ENCODE measurements at places on chromosomes 7 and 10.

DNA sequence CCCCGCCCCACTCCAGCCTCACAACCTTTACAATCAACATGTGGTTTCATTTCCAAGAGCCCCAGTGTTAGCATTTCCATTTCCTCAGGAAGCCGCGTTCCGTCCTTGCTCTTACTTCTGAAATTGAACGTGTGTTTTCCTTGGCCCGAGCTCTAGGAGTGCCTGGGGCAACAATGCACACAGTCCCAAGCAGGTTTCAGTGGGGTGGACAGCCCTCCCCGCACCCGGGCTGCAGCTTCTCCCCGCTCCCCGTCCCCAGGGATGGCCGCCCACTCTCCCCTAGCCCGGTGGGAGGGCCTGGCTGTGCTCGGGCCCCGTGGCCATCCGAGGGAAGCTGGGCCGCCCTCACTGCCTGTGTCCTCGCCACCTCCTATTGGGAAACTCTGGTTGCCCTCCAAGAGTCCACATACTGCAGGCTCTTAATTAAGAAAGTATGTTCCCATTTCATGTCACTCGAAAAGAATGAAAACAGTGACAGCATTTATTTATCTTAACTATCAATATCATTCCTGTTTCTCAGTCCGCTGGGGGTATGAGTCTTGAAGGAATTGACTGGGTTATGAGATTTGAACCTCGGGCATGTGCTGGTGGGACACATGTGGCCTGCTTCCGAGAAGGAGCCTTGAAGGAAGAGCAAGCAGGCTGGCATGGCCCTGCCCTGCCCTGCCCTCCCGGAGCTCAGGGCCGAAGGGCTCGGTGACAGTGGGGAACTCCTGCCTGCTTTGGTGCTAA lies 163.8 kb downstream of the GRK5 start:
- DNase-seq = no peak

GRCh38 chr10:4181081-4181480 lies 396.1 kb upstream of the KLF6 start:
- DNase-seq = no peak

GRCh38 chr10:99836711-99837110 lies 54.3 kb downstream of the ABCC2 start:
- DNase-seq = no peak

GRCh38 chr7:133936074-133936473 lies 191.1 kb upstream of the LRGUK start:
- no peak for DNase-seq

DNA sequence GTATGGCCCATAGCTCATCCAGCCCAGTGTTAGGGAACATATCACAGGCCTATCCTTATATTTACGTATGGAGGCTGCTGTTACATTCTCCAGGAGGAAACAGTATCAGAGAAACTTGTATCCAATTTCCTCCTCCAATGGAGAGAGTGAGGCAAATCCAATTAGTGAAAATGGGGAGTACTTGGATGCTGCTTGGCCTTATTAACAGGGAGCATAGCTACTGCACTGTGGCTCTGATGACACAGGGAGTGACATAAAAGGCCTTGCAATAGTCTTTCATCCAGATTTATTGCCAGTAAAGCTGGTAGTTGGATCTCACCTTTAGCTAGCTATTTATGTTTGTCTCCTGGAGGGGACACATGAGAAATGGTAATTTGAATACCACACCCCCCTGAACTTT lies 313.2 kb upstream of the MTPN start:
- no peak for DNase-seq

DNA sequence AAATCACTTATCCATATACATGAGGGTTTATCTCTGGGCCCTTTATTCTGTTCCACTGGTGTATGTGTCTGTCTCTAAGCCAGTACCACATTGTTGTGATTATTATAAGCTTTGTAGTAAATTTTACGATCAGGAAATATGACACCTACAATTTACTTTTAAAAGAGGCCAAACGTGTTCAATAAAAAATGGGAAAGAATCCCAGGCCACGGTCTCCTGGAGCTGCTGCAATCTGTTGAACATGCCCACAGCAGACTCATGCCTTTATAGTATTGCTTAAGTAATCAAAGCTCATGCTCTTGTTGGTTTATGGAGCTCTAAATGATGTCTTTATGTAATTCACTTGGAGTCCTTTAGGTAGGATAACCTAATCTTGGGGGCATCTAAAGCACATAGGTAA lies 273.0 kb downstream of the ZMYND11 start:
- DNase-seq = no peak

GRCh38 chr7:90250601-90251303 lies 5.8 kb downstream of the CFAP69 start:
- DNase-seq = no peak

All from hypothalamus (tissue), 51 donors.